Mesothelial cell of epicardium (in vitro differentiated cells): ENCODE measurements at places on chromosomes 1 and 21.

DNA sequence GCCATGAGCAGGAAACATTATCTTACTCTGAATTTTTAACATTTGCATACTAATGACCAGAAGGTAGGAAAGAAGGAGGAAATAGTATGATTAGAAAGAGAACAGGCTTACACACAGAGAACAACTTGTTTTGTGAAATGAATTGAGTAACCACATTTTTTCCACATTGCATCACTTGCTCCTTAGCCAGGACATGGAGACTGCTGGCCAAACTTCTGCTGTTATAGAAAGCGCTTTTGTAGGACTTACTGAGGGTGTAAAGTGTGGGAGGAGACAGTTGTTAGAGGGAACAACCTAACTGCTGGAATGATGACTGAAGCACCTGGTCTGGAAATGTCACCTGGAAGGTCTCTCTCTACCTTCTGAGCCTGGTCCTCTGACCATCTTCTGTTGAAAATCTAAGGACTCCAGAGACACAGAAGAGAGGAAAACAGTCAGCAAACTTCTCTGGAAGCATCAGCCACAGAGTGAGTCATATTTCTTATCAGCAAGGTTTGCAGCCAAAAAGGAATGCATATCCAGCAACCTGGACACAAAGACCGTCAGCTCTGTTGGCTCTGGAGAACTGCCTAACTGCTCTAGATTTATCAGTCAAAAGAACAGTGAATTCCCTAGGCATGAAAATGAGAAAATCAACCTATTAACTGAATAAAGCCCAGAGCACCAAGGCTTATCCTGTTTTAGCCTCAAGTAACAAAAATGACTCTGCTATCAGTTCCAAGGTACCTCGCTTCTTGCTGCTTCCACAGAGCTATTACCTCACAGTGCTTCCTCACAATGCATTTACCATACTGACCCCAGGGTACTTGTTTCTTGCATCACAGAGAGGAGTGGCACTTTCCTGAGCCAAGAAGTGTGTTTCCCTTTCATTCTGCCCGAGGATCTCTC is 88.0 kb upstream of the SLFNL1 start:
- DNase-seq: no peak

DNA sequence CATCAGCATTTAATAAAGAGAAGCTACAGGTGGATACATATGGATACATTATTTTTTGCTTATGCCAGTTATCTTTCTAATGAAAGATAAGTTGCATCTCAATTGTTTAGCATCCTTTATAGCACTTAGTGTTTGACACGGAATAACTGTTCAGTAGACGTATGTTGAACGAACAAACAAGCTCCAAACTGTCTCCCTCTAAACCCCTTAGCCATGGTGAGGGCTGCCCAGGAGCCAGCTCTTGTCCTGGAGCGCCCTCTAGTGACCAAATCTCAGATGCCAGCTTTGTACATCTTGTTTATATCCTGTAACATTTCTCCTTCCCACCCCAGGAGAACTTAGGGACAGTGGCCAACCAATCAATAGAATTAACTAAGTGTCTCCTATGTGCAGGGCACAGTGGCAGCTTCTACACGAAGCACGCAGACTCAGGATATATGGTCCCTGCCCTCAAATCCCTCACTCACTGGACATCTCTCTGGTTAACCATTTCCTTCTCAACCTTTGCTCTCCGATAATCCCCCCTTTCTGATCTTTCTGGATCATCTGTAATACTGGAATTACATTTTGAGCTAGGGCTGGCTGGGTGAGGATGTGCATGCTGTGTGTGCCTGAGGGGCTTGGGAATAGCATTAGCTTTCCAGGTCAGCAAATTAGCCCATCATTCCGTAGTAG is 22.9 kb downstream of the KCNA10 start:
- peak; percentile 66 for DNase-seq

DNA sequence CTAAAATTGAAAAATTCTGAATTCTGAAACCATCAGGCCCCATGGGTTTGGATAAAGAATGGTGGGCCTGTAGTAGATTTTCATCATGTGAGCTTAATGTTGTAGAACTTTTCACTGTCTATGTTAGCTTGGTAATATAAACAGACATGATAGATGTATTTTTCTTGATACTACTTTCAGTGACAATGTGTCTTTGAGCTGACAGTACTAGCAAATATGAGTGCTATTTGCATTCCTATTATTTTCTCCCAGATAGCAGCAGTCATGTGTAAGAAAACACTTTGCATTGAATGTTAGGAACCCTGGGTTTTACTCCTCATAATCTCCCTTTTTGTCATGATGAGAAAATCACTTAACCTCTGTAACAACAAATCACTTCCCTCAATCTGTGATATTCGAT is 18.1 kb downstream of the KMO start:
- no peak for DNase-seq

- peak; percentile 58 for DNase-seq
Observed at GRCh38 chr1:59673573-59674450, 140.9 kb upstream of the HOOK1 start.

DNA sequence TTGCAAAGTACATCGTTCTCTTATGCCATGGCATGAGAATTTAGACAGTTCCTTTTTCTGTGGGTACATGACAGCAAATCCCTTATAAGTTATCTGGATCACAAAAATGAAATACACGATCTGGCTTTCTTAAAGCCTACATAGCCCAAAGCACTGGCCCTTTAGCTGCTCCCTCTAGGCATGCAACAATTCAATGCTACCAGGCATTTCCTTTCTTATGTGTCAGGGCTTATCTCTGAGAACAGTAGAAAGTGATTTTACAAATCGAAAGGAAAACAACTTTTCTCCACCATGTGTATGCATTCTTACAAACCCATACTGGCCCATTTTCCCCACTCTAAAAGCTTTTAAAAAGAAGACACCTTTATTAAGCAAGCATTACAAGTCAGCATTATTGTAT is 139.7 kb downstream of the GRIK1 start:
- DNase-seq: no peak

DNA sequence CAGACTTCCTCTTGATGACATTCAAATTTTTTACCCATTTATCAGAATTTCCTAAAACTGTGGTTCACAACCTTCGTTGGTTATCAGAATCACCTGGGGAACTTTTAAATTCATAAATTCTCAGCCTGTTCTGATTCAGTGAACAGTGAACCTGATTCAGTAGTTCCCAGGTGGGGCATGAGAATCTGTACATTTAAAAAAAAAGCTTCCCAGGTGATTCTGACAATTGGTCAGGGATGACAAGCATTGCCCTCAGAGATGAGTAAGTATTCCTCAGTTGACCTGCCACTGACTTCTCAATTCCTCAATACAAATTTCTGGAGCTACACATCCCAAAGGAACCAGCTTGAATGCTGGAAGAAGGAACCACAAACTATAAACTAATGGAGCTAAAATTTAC is 23.5 kb upstream of the CR2 start:
- DNase-seq: no peak

- no peak for DNase-seq
Observed at GRCh38 chr1:145922266-145922665, 3.7 kb upstream of the PEX11B start.

DNA sequence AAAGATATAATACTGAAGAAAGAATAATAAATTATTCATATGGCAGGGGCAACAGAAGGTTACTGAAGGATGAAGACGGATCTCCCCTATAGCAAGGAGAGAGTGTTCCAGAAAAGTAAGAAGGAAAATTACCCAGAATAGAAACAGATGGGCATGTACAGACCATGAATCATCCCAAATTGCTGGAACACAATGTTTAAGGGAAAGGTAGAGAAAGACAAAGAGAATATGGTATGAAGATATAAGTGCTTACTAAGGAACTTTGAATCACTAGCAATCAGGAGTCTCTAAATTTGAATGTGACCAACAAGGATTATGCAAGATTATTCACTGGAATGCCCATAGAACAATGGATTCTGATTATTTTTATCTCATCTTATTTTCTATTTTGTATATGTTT is 375.4 kb downstream of the COL11A1 start:
- no peak for DNase-seq

DNA sequence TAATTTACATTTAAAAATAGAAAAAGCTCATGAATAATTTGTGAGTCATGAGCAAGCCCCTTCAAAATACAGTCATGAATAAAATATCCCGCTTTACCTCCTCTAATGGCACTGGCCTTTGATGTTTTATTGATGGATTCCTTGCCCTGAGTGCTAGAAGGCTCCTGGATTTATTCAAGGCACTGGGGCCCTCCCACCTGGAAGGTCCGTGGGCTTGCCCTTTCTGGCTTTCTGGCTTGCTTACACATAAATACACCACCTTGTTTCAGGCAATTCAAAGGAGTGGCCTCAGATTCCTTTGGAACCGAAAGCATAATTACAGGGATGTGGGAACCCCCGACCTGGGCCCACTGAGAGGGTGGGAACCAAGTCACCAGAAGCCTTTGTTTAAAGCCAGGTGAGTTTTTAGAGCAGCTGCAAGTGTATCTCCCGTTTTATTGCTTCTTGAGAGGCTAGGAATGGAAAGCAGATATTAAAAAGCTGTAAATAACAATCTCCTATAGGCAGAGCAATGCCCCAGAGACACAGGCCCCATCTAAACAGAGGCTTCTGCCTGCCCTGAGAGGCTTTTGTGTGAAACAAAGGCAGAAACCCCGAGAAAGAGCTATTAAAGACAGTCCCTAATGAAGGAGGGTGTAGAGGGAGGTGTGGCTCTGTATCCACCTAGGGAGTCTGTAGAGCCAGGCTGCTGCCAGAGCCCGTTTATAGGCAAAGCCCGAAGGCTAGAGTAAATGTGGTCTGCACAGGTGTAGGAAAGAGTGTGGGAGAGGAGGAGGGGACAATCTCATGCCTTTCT is 126.4 kb downstream of the FAM78B start:
- no peak for DNase-seq
